ENCODE measurements at places on chromosomes 1 and 21.
A peak's percentile ranks its signal among the peaks of the same experiment; 100 is the strongest.

- DNase-seq, result no peak
Observed at GRCh38 chr1:47568763-47569162, 130.9 kb downstream of the FOXD2 start.

- no peak for DNase-seq
Observed at GRCh38 chr1:215040190-215040589, 42.3 kb upstream of the KCNK2 start.

DNA sequence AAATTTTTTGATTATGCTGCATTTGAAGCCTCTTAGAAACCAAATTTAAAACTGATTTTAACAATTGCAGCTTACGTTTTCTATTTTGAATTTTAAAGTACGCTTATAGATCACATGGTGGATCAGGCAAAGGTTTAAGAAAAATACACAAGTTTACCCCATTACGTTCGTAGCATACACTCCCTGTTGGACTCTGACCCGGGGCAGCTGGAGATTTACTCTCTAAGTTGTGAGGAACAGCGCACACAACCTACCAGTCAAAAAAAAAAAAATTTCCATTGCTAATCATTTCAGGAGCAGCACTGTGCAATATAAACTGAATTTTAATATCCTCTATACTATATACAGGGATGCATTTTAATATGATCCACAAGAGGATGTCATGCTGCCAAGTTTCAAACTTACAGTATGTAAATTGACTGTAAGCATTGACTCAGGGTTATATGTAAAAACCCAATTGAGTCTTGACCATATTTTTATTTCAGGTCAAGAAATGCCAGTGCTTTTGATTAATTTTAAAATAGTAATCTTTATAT lies 20.4 kb downstream of the CSDE1 start:
- DNase-seq, result no peak

GRCh38 chr1:232426801-232427200 lies 203.1 kb downstream of the SIPA1L2 start:
- no peak for DNase-seq

- no peak for DNase-seq
Observed at GRCh38 chr1:198641501-198641900, 2.7 kb downstream of the PTPRC start.

GRCh38 chr1:156400191-156400935 lies 31.4 kb downstream of the RHBG start:
- no peak for DNase-seq

DNA sequence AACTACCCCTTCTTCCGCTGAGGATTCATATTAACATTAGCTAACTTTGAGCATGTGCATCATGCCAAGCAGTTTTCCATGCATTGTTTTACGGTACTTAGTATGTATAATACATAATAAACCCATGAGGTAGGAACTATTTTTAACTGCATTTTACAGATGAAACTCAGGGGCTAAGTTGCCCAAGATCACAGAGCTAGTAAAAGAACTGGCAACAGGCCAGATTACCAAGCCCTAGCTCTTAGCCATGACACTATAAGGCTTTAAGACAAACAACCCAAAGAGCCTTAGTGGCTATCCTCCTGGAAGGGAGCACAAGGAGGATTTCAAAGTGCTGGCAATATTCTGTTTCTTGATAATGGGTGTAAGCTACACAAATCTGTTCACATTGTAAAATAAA lies 6.1 kb downstream of the AK2 start:
- no peak for DNase-seq

DNA sequence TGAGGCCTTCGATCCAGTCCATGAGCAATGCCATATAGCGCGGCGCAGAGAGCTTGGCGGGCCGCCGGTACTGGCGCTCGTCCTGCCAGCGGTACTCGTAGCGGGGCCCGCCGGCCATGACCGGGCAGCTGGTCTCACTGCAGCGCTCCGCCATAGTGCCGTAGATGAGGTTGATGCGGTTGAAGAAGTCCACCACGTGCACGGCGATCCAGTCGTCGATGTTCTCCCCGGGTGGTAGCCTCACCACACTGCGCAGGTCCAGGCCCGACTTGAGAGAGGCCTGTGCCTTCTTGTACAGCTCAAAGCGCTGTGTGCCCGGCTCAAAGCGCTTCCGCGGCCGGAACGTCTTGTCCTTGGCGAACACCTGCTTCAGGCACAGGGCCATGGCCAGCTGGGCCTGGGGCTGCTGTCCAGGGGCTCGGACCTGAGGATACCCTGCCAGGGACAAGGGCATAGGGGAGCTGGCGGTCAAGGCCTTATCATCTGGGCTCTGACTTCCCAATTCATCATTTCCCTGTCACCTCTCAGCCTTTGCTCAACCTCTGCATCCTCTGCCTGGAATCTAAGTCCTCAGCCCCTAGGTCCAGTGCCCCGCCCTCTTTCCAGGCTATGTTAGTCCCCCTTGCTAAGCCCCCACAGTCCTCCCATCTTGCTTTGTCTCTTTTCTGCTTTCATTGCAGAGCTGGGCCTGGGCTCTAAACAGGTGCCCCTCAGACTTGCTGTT lies 3.5 kb downstream of the MOB3C start:
- no peak for DNase-seq

DNA sequence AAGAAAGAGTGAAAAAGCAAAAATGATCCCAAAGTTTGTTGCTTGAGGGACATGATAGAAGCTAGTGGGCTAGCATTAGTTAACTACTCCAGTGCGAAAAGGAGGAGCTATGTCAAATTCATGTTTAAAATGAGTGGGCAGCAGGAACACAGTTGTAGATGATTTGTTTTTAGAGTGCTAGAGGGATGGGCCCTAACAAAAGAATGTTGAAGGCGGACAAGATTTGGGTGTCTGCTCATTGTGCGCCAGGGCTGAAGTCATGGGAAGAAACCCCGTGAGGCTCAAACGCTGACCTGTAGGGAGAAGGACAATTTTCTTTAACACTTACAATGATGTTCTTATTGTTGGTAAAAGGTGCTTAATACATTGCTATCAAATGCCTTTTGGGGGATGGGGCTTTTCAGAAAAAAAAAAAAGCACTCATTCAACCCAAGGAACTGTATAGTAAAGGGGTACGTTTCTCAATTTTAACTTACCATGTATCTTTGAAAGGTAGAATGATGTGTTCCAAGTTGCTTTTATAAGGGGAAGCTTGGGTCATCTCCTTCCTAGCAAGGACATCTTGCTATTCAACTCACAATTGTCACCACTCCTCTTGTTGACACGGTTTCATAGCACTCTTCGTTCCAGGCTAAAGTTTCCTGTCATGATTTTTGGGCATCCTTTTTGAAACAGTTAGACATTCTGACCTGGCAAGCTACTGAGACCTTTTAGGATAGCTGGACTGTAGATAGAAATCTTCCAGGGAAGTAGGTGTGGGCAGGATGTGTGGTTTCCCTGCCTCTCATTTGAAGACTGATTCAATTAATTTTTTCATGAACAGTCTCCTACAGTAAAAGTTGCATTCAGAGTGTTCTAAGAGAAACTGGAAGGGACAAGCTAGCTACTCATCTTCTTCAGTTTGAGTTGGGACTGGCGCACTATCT lies 53.0 kb upstream of the CNN3 start:
- no peak for DNase-seq

DNA sequence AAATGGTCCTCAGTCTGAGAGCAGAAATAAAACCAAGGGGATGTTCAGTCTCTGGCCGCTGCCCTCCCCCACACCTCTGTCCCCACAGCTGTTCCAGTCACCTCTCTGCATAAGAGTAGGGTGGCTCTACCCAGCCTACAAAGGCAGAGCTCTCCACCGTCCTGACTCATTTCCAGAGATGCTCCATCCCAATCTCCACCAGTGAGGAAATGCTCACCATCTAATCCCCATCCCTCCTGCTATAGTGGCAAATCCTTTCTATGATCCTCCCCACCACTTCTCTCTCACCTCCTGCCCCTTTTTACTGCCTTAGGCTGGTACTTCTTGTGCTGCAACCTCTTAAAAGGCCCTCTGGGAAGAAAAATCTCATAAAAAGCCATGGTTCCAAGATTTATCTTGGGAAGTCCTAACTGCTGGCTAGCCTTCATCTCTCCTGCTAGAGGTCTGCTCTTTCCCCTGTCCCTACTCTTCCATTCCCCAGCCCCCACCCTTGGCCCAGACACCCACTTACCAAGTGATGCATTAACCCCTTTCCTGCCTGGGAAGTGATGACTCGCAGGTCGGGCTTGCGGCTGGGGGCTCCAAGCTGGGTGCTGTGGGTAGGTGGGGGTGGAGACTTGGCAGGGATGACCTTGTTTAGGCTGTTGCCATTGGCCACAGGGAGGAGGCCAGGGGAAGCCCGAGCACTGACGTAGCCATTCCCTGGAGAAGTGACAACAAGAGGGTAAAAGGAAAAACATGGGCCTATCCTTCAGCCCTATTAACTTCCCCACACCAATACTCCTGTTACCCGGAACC lies 23.9 kb downstream of the MEF2D start:
- no peak for DNase-seq

- no peak for DNase-seq
Observed at GRCh38 chr1:186799689-186800054, 29.1 kb upstream of the PLA2G4A start.

GRCh38 chr1:112067989-112068388 lies 78.5 kb upstream of the KCND3 start:
- DNase-seq, result no peak

- DNase-seq, result peak; percentile 31
Observed at GRCh38 chr1:5999711-6000443, 7.7 kb upstream of the NPHP4 start.

DNA sequence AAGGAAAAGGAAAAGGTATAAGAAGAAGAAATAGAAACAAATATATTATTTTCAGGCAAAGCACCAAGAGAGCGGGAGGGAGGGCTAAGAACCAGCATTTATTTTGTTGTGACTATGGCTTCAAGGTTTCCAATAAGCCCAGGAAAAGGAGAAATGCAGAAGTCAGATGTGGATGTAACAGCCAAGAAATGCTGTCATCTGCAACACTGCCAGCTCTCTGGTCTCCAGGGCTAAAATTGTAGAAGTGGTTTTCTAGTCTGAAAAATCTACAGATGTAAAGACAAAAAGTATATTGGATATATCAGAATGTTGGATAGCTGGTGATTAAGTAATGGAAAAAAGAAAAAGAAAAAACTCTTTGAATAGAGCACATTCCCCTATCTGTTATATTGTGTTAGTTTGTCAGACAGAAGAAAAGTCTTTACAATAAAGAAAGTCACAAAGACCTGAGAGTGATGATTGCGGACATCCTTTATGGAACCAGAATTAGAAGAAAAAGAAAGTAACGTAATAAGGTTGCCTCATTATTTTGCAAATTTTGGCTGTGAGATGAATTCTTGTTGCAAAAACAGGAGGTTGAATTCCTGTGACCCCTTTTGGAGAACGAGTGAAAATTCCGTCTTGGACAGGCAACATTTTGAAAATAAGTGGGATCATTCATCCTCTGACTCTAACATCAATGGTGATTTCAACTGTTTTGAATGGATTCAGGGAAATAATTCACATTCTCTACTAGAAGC lies 938.1 kb downstream of the TTLL7 start:
- no peak for DNase-seq

- no peak for DNase-seq
Observed at GRCh38 chr21:37226041-37226920, 40.9 kb downstream of the VPS26C start.

DNA sequence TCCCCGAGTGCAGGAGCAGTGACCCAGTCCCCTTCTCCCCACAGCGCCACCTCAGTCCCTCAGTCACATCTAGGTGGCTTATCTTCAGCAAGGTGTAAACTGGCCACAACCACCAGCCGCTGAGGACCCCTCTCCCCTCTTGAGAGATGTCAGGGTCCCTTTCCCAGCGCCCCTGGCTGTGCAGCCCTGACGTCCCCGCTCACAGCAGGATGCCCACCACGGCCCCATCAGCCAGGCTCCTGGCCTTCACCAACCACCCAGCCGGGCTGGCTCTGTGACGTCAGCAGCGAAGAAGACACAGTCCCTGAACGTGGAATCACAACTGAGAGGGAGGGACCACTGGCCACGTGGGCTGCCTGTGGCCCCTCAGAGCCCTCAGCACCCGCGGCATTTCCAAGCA lies 249.4 kb downstream of the NPHP4 start:
- no peak for DNase-seq

DNA sequence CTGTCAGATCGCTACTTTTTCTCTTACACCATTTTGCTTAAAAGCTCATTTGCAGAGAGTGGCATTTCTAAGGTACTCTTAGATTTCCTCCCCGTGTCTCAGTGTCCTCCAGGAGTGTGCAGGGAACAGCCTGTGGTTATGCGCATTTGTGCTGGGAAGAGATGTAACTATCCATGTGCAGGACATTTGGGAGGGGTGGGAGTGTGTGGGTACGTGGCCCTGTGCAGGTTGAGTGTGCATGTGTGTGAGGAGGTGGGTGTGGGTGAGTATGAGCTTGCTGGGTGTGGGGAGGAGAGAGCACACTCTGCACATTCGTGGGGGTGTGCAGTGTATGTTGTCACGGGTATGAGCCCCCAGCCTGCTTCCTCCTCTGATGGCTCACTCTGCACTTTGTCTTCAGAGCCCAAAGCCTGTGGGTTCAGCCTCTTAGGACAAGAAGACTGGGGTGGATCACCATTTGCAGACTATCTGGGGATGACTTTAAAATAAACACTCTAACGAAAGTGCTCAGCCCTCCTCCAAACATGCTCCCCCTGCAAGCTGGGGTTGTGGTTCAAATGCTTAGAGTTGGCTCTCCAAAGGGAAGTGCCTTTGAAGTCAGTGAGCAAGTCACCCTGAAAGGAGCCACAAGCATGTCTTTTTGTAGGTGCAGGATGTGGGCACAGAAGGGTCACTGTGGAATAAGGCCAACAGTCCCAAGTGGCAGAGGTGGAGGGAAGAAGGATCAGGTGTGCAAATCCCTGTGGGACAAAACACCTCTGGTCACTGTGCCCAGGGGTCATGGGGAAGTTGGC lies 295.4 kb downstream of the RRAGC start:
- DNase-seq, result no peak

DNA sequence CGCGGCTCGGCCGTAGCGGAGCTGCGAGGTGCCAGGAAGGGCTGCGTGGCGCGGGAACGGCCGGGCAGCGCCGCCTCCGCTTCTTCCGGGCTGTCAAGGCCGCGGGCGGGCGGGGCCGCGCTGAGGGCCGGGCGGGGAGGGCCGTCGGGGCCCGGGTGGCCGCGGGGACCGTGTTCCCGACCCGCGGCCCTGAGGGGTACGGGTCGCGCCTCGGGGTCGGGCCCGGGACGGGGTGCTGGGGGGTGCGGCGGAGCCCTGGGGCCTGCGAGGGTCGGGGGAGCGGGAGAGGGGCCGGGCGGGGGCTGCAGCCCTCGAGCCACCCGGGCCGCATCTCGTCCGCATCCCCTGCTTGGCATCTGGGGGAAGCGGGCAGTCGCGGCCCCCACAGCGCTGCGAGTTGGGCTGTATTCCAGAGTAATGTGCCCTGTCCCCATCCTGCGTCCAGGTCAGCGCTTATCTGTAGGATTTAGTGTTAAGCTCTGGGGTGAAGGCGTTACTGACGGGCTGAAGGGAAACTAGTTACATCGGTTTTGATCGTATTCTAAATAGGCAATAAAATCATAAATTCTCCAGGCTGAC lies 379 bp downstream of the RER1 start:
- DNase-seq, result no peak

GRCh38 chr1:112701227-112702066 lies 5.5 kb downstream of the RHOC start:
- DNase-seq, result no peak

GRCh38 chr1:246066573-246066972 lies 440.5 kb downstream of the SMYD3 start:
- DNase-seq, result no peak

GRCh38 chr1:8687039-8687438 lies 130.4 kb downstream of the RERE start:
- peak; percentile 69 for DNase-seq

All from NCI-H2171 treated with DMSO at 0.1 percent for 48 hours (cell line).